ENCODE measurements at places on chromosomes 1 and 21.

- no peak for DNase-seq
Observed at GRCh38 chr1:87325982-87326738, 2.5 kb upstream of the LMO4 start.

GRCh38 chr1:89553157-89553556 lies 28.5 kb downstream of the LRRC8B start:
- no peak for DNase-seq

DNA sequence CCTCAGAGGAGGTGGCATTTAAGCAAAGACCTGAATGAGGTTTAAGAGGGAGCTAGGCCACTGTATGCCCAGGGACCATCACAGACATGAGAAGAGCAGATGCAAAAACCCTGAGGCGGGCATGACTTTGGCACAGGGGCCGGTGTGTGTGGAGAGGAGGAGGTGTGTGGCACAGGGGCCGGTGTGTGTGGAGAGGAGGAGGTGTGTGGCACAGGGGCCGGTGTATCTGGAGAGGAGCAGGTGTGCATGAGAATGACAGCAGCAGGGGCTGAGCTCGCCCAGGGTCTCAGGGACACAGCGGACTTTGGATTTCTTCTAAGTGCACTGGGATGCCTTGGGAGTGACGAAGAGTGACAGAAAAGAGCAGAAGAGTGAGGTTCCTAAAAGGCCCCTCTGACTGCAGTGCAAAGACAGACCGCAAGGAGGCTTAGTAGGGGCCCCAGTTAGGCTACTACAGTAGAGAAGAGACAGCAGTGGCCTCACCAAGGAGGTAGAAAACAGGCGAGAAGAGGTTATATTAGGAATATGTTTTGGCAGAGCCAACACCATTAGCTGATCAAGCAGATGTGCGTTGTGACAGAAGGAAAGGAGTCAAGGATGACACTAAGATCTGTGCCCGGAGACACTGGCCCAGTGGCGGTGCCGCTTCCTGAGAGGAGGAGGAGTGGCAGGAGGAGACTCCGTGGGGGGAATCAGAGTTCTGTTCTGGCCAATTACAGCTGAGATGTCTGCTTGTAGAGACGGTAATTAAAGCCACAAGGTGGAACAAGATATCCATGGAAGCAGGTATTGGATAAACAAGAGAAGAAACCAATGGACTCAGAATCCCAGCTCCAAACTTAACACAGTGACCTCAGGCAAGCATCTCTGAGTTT lies 18.4 kb downstream of the ZBTB17 start:
- no peak for DNase-seq

- no peak for DNase-seq
Observed at GRCh38 chr1:214319938-214320337, 39.0 kb downstream of the SMYD2 start.

GRCh38 chr1:95517506-95517905 lies 283.5 kb downstream of the RWDD3 start:
- no peak for DNase-seq

DNA sequence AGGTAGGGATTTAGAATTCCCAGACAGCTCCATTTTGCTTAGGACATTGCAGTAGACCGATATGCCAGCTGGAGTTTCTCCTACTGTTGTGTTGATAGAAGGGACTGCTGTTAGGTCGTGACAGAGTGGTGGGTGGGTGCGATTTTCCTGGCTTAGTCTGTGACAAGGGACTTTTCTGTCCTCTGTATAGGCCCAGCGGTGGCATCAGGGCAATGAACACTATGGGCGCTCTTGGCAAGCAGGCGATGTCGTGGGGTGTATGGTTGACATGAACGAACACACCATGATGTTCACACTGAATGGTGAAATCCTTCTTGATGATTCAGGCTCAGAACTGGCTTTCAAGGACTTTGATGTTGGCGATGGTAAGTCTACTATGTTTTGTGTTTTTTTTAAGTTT lies 321.8 kb downstream of the ZP4 start:
- DNase-seq: no peak

DNA sequence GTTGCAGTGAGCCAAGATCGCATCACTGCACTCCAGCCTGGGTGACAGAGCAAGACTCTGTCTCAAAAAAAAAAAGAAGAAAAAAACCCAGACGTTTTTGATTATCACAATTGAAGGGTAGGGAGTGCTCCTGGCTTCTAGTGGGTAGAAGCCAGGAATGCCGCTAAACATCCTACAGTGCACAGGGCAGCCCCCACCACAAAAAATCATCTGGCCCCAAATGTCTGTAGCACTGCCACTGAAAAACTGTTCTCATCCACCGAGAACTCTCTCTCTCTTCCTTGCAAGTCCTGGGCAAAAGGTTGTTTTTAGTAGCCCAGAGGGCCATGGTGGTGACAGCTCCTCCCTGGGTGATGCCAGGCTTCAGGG lies 35.6 kb upstream of the GPR157 start:
- DNase-seq: no peak

- no peak for DNase-seq
Observed at GRCh38 chr1:8821084-8821483, 3.6 kb upstream of the RERE start.

GRCh38 chr1:147185432-147185831 lies 13.2 kb upstream of the PRKAB2 start:
- no peak for DNase-seq

- DNase-seq: no peak
Observed at GRCh38 chr1:28308750-28309149, 20.1 kb upstream of the MED18 start.

DNA sequence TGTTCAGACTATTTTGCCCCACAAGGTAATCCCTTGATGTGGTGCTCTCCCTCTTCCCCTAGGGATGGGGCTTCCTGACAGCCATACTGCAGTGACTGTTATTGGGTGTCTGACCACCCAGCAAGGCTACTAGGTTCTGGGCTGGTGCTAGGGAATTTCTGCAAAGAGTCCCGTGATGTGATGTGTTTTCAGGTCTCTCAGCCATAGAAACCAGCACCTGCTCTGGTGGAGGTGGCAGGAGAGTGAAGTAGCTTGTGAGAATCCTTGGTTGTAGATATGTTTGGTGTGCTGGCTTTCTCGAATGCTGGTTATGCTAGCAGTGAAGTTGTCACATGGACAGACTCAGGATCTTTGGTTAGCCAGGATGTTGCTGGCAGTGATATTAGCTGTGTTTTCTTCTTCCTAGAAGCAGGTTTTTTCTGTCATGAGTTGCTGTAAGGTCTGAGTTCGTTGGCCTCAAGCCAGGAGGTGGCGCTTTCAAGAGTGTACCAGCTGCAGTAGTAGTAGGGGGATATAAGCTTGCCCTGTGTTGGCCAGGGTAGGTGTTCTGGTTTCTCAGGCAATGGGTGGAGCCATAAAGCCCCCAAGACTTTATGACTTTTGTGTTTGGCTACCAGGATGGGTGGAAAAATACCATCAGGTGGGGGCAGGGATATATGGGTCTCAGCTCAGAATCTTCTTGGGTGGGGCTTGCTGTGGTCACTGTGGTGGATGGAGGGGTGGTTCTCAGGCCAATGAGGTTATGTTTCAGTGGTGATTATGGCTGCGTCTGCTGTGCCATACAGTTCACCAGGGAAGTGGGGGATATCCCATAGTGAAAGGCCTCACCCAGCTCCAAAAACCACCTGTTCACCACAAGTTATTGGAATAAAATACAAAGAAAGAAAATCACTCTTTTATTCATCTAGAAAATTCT lies 1112.3 kb downstream of the KCNT2 start:
- DNase-seq: no peak

GRCh38 chr1:29289493-29289892 lies 53.2 kb downstream of the PTPRU start:
- no peak for DNase-seq

DNA sequence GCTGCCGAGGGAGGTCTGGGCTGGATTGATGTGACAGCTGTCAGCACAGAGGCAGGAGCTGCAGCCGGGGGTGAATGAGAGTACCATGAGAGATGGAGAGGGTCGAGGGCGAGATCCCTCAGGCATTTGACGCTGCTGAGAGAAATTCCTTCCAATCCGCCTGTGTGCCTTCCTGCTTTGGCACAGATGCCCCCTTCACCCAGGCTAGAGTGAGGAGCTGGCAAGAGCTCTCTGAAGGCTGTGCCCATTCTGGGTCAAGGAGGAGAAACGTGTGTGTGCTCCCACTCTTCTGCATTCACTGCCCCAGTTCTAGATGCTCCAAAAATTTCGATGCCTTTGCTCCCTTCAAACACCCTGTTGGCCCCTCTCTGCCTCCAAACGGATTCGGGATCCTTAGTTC lies 4.8 kb downstream of the ARTN start:
- DNase-seq: no peak

GRCh38 chr1:203361945-203362719 lies 11.2 kb upstream of the FMOD start:
- DNase-seq: peak; percentile 65

DNA sequence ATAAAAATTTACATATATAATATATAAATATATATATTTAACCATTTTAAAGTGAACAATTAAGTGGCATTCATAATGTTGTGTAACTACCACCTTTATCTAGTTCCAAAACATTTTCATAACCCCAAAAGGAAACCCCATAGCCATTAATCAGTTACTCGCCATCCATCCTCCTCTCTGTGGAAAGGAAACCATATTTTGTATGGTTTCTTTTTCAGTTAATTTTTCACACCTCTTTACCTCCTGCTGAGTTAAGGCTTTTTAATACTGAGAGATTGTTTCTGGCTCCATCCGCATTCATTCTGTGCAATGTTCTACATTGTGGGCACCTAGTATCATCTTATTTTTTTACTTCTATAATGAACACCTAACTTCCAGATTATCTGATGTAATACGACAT lies 512.1 kb downstream of the LMO4 start:
- DNase-seq: no peak
